ENCODE measurements at places on chromosomes 2 and 18.

DNA sequence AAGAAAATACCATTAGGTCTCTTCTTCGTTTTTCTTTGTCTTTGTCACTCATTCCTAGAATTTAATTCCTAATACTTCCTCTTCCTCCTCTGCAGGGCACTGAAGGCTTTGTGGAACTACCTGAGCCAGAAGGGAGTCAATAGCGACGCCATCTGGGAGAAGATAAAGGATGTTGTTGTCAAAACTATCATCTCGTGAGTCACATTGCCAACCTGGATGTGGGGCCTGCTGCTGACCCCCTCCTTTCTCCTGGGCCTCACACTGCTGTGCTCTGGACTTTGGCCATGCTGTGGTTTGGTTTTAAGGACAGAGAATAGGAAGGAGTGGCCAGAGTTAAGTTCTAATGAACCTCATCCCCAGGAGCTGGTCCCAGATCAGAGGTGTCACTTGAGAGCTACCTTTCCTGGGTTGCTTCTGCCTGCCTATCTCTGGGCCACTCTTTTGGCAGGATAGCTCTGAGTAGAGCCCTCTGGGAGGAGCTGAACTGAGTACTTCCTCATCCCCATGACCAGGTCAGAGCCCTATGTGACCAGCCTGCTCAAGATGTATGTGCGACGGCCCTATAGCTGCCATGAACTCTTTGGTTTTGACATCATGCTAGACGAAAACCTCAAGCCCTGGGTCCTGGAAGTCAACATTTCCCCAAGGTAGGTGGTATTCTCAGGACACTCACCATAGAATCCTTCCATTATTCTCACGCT, 33.1 kb upstream of the CYP27A1 start:
- no peak for DNase-seq

GRCh38 chr2:206343144-206343543, 68.7 kb downstream of the ZDBF2 start:
- DNase-seq = no peak

GRCh38 chr18:79614211-79614955, 65.2 kb upstream of the CTDP1 start:
- DNase-seq = no peak

DNA sequence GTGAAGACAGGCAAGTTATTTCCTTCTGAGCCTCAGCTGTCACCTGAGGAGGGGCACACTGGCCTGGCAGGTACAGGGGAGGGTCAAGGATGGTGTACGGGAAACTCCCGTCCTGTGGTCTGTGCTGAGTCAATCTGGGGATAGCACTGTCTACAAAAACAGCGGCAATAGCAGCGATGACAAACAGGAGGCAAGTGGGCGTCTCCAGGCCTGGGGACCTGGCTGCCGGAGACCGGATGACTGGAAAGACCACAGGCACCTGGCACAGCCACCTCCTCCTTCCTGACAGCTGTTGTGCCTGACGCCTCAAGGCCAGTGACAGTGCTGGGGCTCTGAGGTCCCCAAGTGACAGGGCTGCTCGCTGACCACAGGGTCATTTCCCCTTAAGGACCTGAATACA, 202.1 kb upstream of the HS6ST1 start:
- no peak for DNase-seq

DNA sequence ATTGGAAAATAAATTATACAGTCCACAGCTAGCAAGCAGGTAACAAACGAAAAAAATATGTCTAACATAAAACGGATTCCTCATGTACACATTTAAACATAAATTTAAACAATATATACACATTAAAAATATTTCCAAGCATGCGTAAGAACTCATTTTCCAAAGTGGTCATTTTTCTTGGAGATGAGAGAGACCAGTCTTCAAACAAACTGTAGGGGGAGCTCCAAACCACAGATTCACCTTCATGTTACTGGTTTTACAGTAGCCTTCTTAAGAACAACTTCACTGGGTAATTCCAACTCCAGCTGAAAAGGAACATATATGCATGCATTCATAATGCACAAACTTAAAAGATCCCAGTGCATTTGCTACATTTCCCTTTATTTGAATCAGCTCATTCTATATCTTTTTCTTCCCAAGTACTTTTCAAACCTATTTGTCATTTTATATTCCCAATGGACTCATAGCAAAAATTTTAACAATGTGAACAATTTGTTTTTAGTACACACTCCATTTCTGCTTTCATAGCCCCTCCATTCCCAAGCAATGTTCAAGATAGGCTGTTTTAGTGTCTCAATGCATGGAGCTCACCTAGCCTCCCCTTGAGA, 4.7 kb upstream of the STAMBP start:
- no peak for DNase-seq

GRCh38 chr2:65031341-65032018, 24.7 kb upstream of the CEP68 start:
- DNase-seq = no peak

DNA sequence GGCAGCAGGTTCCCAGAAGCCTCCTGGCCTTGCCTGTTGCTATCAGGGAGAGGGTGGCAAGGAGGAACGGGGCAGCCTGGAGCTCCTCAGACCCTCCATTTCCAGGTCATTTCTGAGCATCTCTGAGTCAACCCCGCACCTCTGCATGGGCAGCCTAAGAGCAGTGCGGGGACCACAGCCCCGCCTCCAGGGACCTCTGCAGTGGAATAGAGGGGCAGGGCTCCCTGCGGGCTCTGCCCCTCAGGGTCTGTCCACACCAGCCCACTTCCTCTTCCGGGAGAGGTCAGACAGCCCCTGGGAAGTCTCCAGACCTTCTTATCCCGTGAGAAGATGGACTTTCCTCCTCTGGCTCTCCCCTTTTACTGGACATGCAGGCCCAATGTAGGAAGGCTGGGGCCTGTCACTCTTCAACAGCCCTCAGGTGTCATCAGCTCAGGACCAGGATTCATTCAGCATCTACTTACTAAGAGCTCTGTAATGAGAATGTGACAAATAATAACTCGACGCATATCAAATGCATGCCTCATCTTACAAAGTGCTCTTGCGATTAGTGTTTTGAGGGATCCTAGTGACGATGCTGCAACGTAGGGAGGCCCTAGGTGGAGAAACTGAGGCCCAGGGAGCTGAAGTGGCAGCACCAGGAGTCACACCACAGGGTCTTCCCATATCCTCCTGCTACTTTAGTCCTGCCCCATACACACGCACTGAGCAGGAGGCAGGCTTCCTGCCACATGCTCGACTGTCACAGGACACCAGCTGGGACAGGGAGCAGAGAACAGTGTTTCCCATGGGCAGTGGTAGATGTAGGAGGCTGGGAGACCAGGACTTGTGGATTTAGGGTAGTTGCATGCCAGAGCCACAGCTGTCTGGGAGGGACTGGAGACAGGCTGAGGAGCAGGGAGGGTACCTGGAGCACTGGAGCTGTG, 28.0 kb downstream of the SH2D6 start:
- DNase-seq = no peak

- DNase-seq = no peak
These were observed 32.9 kb downstream of the RTP5 start for GRCh38 chr2:241902357-241902991.

DNA sequence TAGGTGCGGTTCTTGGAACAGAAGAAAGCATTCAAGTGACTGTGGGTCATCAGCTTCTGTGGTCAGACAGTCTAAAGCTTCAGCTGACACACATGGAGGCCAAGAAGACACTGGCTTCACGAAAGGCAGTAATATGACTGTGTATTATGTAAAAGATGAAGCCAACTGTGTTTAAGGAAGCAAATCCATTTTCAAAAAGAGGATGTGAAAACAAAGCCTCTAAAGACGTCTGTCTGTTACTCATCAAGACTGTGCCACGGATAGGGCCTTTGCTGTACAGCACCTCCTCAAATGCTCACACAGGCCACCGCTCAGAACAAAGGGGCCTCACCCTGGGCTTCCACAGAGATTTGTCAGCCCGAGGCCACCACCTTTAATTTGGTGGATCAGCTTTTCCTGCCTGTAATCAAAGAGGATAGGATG, 21.1 kb upstream of the TMEM163 start:
- DNase-seq = no peak

- DNase-seq = no peak
These were observed 133.0 kb upstream of the MYO3B start for GRCh38 chr2:170044751-170045478.

- DNase-seq = no peak
These were observed 137.5 kb downstream of the MAP3K20 start for GRCh38 chr2:173213181-173213580.

DNA sequence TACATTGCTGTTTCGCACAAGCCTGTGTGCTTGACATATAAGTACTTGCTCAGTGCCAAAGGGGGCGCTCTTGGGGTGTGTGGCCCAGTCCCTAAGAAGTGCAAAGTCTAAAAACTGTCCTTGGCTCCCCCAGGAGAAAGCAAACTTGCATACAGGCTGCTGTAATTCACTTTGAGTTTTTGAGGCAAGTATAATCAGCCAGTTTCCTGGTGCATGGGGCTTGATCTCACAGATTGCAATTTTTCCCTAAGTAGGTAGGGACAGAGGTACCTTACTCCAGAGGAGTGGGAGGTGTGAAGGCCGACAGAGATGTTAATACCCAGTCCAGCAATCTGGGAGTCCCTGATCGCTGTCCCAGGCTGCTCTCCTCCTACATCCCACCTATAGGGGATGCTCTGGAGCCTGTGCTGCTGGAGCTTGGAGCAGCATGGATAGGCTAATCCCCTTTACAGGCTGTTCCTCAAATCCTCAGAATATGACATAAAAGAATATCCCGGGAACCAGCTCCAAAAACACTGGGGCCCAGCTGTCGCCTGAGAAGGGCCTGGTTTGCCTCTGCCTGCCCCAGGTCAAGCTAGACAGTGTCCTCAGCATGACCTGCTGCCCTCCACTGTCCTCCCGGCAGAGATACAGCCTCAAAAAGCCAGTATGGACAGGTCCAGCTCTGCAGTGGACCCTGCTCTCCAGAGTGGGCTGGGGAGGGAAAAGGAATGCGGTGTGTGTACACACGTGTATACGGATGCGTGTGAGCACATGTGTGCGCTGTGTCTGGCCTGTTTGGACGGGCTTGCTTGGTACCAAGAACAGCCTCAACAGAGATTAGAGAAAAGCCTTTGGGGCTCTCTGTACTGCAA, 136.5 kb upstream of the HAAO start:
- DNase-seq = no peak

DNA sequence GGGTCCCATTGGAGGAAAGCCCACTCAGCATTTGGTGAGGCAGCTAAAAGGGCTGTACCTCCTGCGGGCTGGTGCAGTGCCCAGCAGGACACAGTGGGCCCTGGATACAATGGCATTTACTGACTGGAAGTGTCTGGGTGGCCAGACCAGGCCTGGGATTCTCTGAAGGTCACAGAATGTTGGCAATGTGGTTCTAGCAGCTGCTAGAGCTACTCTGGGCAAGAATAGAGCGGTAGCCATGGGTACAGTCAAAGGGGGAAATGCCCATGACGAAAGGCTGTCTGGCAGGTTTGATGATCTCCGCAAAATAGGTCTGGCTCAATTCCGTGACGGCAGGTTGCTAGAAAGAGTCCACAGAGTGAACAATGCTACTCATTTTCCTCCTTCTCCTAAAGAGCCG, 241.8 kb downstream of the AFF3 start:
- DNase-seq = no peak

GRCh38 chr2:128421286-128421685, 102.6 kb upstream of the HS6ST1 start:
- no peak for DNase-seq

DNA sequence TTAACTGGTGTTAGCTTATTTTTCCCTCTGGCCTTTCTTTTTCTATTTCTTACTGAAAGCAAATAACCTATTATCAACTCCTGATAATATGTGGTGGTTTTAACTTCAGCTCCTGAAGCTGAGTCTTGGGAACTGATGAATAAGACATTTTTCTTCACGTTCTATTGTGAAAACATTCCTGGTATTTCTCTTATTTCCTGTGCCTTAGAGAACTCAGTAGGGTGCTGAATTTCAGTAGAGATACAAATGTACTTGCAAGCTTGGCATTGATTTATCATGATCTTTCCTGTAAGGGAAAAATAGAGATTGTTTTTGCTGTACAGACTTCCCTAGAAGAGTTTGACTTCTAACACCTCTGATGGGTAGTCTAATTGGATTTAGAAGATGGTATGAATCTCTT, 52.8 kb upstream of the DCC start:
- no peak for DNase-seq

DNA sequence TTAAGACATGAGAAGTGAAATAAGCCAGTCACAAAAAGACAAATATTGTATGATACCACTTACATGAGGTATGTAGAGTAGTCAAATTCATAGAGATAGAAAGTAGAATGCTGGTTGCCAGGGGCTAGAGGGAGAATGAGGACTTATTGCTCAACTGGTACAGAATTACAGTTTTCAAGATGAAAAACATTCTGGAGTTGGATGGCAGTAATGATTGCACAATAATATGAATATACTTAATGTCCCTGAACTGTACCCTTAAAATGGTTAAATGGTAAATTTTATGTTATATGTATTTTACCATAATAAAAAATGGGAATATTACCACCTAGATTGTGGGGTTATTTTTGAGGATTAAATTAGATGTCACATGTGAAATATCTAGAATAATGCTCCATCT, 341.2 kb downstream of the CLIP4 start:
- DNase-seq = no peak

GRCh38 chr2:227204452-227204851, 40.0 kb downstream of the COL4A3 start:
- DNase-seq = no peak

DNA sequence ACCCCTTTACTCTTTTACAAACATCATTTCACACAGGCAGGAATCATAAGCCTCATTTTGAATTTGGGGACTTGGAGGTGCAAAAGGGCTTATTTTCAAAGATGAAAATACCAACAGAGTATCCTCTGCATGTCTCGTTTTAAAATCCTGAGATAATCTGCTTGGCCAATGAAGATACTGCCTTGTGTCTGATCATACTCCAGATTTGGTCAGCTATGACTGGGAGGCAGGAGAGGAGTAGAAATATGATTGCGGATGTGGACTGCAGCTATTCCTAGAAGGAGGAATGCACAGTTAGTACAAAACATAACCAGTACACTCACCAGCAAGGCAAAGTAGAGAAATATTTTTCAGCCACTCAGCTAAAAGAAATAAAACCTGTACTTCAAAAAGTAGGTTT, 342.3 kb downstream of the RPRM start:
- DNase-seq = no peak

GRCh38 chr2:135245071-135245470, 193.0 kb downstream of the RAB3GAP1 start:
- DNase-seq = no peak

- no peak for DNase-seq
These were observed 46.5 kb downstream of the RALBP1 start for GRCh38 chr18:9521770-9522169.

All from T-helper 9 cell (primary cell).